Thyroid gland (tissue), 4 donors: ENCODE measurements at places on chromosomes 7 and 10.

GRCh38 chr10:32419615-32420014 is 26.3 kb upstream of the CCDC7 start:
- DNase-seq, result no peak

- DNase-seq, result no peak
Measured at GRCh38 chr7:92769394-92769699, 67.0 kb downstream of the CDK6 start.

DNA sequence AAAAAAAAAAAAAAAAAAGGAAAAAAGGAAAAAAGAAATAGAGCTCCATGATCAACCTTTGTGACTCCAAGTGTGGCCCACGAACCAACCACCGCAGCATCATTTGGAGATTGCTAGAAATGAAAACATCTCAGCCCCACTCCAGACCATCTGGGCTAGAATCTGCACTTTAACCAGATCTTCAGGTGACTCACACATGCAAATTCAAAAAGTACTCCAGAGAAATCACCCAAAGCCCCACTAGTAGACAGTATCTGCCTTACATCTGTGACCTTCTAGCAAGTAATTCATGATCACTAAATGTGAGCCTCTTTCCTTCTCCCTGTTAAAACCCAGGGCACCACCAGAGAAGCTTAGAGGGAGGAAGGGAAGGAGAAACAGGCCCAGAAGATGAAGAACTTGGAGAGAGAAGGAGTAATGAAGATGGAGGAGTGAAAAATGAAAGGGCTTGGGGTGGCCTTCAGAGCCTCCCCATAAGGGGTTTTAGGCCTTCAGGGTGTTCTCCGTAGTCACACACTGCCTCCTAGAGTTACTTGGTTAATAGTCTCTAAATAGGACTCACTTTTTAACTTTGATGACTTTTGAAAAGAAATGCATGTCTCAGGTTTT is 94.0 kb downstream of the SLC37A3 start:
- DNase-seq, result no peak

- no peak for DNase-seq
Measured at GRCh38 chr7:111137296-111138192, 46.6 kb downstream of the LRRN3 start.

- DNase-seq, result no peak
Measured at GRCh38 chr7:44768628-44769371, 20.2 kb downstream of the ZMIZ2 start.

DNA sequence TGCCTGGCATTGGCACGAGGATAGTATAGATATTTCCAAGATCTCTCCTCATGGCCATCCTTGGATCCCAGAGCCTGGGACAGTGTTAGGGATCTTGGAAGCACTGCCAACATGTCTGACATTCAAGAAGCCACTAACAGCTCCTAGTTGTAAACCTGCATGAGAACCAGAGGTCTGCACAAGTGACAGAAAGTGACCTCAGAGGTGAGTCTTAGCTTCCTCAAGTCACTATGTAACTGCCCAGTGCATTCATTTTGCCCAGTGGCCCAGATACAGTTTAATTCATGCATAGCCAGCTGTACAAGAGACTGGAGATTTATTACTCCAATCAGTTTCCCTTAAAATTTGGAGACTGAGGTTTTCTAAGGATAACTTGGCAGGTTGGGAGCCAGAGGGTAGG is 16.7 kb downstream of the SUGCT start:
- no peak for DNase-seq

DNA sequence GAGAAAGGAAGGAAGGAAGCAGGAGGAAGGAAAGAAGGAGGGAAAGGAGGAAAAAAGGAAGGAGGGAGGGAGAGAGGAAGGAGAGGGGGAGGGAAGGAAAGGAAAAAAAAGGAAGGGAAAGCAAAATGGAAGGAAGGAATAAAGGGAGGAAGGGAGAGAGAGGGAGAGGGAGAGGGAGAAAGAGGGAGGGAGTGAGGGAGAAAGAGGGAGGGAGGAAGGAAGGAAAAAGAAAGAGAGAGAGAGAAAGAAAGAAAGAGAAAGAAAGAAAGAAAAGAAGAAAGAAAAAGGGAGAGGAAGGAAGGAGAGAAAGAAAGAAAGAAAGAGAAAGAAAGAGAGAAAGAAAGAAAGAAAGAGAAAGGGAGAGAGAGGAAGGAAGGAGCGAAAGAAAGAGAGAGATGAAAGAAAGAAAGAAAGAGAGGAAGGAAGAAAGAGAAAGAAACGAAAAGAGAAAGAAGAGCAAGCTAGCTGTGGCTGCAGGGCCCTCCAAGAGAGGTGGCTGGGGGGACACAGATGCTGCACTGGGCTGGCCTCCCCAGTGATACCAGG is 472.4 kb upstream of the MGMT start:
- DNase-seq, result no peak

DNA sequence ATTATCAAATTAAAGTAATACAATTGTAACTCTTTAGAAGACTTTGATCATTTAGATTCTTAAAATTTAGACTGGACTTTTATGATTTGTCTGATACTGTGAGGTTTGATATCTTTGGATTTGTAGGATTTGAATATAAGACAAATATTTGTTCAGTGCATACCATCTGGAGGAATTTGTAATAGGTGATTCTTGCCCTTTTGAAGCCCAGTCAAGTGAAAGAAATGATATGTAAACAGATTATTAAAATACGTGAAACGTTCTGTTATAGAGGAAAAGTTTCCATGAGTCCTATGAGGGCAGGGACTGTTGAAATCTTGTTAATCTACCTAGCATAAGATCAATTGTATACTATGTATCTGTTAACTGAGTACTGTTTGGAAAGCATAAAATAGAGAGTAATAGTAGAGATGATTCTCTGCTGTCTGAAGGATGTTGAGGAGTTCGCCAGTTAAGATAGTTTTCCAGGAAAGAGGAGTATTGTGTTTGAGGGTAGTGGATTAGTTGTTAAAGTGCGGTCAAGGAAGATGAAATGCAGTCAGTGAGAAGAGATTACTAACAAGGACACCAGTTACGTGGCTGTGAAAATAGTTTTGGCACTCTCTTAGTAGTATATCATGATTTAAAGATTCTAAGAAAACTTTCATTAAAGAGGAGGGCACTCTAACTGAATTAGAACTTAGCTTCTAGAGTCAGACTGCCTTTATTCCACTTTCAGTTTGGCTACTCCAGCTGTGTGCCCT is 14.4 kb downstream of the PDCD4 start:
- no peak for DNase-seq

DNA sequence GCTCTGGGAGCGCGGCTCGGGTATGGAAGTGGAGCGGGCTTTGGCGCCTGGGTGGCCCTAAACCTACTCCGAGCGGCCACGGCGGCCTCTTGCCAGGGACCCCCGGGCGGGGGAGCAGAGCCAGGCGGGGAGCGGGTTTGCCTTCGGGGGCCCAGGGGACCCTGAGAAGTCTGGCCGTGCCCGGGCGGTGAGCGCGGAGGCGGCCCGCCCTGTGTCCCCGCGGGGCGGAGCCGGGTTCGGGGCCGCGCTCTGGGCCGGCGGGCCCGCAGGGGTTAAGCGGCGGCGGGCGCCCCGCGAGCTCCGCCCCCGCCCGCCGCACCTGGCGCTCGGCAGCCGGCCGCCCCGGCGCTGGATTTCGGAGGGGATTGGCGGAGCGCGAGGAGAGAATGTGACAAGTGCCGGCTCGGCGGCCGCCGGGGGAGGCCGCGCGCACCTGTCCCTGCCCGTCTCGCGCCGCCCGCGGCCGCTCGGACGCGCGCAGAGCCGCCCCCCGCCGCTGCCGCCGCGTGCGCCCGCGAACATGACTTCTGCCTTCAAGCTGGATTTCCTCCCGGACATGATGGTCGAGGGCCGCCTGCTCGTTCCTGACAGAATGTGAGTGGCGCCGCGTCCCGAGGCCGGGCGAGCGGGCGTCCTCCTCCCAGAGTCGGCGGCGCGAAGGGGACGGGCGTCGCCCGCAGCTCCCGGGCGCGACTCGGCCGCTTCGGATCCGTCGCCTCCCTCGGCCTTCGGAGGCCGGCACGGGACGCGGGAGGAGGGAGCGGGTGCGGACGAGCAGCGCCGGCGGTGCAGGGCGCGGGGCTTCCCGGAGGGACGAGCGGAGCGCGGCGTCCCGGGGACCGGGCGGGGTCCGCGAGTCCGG is at the start of gene CELF2:
TSS of gene CELF2 (plus strand) at position 303 of the 862 bp plus-strand sequence. CDS start at position 521, 218 bp downstream.
- DNase-seq, result peak; percentile 80

DNA sequence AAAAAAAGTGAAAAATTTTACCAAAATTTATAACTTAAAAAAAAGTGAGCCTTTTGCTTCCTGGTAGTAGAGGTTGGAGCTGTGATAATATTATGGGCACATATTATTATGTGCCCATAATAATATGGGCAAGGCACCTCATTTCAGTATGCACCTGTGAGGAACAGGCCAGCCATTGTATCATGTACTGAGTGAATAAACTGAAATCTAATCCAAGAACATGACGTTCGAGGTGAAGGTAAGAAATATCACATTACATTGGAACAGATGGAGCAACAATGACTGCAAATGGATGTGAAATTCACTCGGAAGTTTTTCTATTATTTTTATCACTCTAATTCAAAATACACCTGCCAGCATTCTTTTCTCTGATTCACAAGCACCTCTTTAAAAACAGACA is 216.0 kb downstream of the KLF6 start:
- DNase-seq, result no peak

- DNase-seq, result no peak
Measured at GRCh38 chr7:151237244-151238189, 5.2 kb downstream of the CHPF2 start.
